Activated CD4-positive, alpha-beta memory T cell treated with anti-CD3 and anti-CD28 coated beads, Interleukin-2, amount 10 ng/mL, durations not matched to agents 7 days and 5 days (primary cell): ENCODE measurements at places on chromosomes 13 and 19. TPM values are rescaled to one million over a fixed set of nuclear protein-coding genes. Genes with fewer than 3 reads are reported as not detected.

Gene CGB3
- total RNA-seq, result not detected

GRCh38 chr19:48102870-48103751 lies 7.5 kb downstream of the PLA2G4C start:
- peak; percentile 45 for DNase-seq

- DNase-seq, result no peak
Observed at GRCh38 chr13:37448153-37448552, 150.4 kb downstream of the POSTN start.

- no peak for DNase-seq
Observed at GRCh38 chr13:23160638-23161480, 19.9 kb upstream of the SGCG start.

DNA sequence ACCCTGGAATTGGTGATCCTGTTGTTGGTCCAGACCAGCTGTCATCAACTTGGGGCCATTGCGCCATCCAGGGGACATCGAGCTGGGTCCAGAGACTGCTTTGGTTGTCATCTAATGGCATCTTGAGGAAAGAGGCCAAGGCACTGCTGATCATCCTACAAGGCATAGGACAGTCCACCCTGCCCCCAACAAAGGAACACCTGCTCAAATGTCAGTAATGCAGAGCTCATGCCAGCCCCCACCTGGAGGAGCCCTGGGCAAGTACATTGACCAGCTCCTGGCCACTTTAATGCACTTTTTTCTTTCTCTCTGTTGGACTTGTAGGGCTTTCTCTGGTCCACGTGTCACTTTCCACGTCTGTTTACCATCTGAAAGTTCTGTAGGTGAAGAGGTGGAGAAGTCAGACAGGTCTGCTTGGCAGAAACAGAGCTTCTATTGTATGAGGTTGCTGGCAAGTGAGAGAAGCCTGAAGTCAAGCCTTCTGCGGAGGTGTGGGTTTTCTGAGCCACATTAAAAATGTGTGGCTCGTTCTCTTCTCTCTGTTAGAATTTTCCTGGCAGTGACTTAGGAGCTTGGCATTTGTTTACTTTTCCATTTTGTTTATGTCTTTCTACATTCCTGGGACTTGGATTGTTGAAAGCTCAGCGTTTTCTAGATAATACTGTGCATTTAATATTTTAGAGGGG lies 124.0 kb upstream of the RNF113B start:
- no peak for DNase-seq
